ENCODE measurements at places on chromosomes 16 and 17.
A peak's percentile ranks its signal among the peaks of the same experiment; 100 is the strongest.

- peak; percentile 13 for DNase-seq
Measured at GRCh38 chr16:68936736-68937631, 93.7 kb downstream of the TANGO6 start.

GRCh38 chr17:2050300-2051060, 4.4 kb upstream of the HIC1 start:
- DNase-seq, result peak; percentile 60

- DNase-seq, result no peak
Measured at GRCh38 chr16:56967733-56968132, 6.0 kb downstream of the CETP start.

DNA sequence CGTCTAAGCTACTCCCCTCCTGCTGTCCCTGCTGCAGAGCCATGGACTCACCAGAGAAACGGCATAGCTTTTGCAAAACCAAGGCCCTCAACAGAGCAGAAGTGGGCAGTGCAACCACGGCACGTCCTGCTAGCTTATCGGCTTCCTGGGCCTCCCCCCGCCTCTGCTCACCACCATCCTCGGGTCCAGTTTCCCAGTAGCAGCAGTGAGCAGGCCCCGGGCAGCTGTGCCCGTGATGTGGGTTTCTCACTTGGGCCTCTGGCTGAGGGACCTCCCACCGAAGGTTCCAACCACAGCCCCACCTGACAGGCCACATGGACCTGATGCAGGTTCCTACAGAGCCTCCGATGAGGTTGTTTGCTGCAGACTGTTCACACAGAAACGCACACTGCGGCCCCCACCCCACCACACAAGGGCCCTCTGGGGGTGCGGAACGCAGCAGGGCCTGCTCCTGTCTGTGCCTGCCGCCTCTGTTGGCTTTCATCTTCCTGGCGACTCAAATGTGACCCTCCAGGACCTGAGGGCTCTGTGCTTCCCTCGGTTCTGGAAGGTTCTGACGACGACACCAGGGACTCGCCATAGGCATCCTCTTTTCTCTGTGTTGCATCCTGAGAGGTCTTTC, 24.8 kb downstream of the PDIA2 start:
- no peak for DNase-seq

DNA sequence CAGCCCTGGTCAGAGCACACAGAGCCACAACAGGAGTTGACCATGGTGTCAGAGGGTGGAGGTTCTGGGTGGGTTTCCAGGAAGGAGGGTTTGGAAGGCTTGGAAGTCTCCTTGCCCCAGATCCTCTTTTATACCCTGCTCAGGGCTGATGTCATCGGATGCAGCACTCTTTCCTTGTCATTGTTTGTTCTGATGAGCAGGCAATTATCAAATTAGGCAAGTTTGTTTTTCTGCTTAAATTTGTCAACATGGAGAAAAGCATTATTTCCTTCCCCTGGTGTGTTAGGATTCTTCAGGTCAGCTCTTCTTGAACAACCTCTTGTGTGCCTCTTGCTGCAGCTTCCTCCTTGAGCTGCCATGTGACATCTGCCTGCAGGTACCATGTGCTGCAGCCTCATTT, at the start of gene KRTAP4-4:
Gene KRTAP4-4 (minus strand): TSS at position 101 of the 400 bp plus-strand sequence. CDS start 57 bp downstream, at position 44.
- no peak for DNase-seq

DNA sequence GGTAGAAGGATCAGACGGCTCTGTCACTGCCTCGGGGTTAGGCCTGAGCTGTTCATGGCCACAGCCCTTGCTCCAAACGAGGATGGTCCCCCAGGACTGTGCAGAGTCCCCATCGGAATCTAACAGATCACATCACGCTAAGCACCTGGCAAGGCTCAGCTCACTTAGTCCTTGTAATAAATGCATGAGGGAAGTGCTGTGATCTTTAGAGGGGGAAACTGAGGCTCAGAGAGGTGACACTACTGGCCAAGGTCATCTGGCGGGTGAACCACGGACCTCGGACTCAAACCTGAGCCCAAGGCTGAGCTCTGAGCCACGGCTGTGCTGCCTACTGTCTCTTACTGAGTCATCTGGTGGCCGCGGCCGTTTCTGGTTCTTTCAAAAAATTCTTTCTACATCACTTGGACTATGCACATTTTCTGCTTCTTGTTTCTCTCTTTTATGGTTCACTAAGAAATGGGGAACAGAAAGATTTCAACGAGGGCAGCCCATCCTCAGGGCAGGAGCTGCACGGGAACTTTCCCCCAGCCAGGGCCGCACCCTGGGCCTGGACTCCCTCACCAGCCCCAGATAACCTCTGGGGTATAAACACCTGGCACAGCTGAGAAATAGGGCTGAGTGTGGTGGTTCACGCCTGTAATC, 55.6 kb downstream of the COTL1 start:
- DNase-seq, result no peak

DNA sequence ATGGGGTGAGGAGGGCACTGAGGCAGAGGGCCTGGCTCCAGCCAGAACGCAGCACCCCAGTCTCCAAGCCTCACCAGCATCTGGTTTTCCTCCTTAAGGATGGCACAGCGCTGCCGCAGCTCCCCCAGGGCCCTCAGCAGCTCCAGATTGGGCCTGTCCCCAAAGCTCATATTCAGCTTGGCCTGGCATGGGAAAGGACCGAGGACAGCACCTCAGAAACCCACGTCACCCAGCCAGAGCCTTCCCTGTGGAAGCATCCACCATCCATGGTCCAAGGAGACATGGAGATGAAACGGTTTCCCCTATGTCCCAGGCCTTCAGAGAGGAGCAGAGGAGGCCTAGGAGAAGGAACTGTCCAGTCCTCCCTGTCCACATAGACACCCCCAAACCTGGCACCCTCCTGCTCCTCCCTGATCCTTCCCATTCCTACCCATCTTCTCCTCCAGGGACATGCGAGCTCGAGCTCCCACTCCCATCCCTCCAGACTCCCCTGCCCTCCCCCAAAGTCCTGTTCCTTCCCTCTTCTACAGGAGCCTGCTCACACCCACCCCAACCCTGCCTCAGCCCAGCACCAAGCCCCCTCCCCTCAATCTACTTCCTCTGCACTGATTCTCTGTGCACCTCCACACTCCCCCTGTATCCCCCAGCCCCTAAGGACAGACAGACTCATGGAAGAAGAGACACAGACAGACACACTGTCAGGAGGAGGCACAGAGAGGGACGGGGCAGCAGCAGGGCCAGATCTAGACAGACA, 1.8 kb downstream of the TSPOAP1 start:
- DNase-seq, result no peak

GRCh38 chr17:979212-979538, 401 bp downstream of the NXN start:
- no peak for DNase-seq

DNA sequence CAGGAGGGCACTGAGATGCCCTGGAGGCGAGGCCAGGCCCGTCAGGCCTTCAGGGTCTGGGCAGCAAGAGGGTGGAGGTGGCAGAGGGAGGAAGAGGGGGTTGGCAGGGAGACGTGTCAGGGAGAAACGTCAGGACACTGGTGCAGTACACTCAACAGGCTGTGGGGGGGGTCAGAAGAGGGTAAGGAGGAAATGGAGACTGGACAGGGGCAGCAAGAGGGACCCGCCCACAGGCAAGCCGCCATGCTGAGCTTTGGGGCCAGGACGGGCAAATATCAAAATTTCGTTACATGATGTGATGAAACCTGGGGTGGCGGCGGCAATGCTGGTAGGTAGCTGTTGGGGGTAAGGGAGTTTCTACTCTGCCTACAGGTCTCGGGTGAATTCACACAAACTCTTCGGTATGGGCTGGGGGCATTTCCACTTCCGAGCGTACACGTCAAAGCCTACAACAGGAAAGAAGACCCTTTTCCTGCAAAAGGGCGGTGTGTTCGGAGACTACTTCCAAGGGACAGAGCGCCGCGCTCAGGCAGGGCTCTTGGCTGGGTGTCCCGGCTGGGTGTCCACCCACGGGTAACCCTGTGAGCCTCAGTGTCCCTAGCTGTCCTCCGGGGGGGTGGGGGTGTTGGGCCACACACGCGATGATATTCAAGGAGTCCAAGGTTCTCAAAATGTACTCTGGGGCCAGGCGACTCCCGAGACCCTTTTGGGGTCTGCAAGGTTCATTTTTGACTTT, 43.3 kb upstream of the ATP2A3 start:
- DNase-seq, result no peak

GRCh38 chr16:78961464-78961863, 639.1 kb downstream of the MAF start:
- DNase-seq, result no peak

DNA sequence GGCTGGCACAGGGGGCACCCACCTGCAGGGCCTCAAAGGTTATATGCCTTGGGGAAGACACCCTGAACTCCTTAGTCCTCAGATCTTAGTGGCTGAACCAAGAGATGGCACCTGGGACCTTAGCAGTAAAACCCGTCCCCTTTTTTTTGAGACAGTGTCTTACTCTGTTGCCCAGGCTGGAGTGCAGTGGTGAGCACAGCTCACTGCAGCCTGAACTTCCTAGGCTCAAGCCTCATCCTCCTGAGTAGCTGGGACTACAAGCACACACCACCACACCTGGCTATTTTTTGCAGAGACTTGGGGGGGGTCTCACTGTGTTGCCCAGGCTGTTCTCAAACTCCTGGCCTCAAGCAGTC, 237.2 kb downstream of the MRTFB start:
- DNase-seq, result no peak

- no peak for DNase-seq
Measured at GRCh38 chr16:10937068-10937859, 5.0 kb downstream of the DEXI start.

GRCh38 chr16:22123146-22123545, 30.8 kb downstream of the VWA3A start:
- peak; percentile 39 for DNase-seq

DNA sequence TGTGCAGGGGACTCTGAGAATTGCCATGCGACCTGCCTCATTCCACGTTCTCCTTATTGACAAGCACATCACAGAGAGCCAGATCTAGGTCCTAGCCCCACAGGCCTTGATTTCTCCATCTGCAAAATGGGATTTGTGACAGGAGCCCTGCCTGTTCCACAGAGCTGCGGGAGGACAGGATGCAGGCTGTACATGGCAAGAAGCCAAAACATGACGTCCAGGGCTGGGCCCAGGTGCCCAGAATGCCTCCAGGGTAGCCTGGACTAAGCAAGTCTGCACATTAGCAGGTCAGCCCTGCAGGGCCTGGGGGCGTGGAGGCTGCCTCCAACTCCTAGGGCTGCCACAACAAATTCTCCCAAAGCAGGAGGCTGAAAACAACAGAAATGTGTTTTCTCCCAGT, 235.7 kb upstream of the SDK2 start:
- DNase-seq, result no peak

DNA sequence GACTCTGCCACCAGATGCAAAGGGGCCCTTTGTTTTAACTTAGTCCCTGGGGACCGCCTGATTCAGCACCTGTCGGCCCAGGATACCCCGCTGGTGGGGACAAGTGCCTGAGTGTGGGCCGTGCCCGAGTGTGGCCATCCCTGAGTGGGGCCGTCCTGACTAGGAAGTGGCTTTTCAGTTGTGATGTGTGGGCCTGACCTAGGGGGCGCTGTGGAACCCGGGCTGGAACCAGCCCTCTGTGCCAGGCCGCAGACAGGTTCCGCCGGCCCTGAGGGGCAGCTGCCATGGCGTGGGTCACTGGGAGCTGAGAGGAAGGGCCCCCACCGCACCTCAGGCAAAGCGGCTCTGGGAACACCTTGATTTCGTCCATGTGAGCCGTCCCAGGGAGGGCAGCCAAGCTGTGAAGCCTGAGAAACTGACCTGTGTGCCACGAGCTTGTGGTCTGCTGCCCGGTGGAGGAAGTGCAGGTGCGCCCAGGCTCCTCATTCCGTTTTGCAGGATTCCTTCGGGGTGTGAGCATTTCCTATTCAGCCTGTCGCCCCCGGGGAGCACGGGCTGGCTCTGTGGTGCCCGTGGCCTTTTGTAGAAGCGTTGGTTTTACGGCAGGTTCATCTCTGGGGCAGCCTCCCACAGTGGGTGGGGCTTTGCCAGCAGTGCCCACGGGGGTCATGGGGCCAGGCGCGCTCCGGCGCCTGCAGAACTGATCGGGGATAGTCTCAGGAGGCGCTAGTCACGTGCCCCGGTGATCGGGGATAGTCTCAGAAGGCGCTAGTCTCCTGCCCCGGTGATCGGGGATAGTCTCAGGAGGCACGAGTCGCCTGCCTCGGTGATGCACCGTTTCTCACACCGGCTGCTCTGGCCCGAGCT, 5.3 kb downstream of the RPL13 start:
- no peak for DNase-seq

- no peak for DNase-seq
Measured at GRCh38 chr17:69300222-69300621, 26.7 kb downstream of the ABCA5 start.

DNA sequence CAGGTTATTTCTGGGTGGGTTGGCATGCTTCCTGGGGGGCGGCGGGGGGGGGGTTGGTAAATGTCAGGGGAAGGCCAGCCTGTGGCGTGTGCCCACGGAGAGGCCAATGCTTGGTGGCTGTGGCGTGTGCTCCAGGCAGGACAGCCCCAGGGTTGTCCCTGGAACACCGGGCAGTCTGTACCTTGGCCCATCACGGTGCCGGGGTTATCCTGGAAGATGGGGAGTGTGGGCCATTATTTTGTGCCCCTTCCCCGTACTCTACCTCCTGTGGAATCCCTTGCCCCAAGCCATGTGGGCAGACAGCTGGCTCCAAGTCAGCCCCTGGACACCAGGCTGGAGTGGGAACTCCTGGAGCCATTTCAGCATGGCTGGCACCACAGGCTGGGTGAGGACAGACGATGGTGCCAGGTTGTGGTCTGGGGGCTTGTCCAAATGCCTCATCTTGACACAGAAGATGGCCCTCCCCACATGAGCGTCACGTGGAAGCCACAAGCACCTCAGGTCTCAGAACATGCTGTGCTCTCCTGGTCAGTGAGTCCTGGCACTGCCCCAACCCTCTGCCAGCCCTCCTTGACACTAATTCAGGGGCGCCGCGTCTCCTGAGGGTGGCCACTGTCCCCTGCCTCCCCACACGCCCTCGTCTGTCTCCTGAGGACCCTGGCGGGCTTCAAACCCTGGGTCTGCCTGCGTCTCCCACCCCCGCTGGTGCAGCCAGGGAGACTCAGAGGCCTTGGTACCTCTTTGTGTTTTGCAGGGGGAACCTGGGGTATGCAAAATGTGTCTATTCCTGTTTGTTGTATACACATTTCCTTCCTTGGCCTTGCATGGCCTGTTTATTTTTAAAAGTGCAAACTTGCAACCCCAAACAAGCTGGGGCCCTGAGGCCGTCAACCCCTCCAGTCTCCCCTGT, 4.3 kb downstream of the SLC16A3 start:
- DNase-seq, result no peak

- DNase-seq, result no peak
Measured at GRCh38 chr16:2428051-2428783, 1.0 kb upstream of the CCNF start.

DNA sequence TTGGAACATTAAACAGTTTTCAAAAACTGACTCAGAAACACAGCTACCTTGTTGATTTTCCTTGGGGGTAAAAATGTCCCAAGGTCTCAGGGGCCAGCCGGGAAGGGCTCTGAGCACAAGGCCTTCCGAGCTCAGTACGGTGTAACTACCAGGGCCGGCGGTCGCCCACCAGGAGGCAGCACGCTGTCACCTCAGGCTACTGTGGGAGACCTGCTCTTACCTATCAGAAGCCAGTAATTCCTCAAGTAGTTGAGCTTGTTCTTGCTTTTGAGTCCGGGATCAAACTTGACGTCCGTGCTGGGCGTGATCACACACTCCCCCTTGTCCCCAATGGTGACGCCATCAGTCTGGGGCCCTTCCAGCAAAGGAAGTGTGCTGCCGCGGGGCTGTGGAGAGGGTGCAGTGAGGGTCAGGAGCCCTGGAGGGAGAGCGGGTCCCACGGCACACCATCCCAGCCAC, 43.4 kb upstream of the ICAM2 start:
- no peak for DNase-seq
